ENCODE measurements at places on chromosomes 16 and 17.

DNA sequence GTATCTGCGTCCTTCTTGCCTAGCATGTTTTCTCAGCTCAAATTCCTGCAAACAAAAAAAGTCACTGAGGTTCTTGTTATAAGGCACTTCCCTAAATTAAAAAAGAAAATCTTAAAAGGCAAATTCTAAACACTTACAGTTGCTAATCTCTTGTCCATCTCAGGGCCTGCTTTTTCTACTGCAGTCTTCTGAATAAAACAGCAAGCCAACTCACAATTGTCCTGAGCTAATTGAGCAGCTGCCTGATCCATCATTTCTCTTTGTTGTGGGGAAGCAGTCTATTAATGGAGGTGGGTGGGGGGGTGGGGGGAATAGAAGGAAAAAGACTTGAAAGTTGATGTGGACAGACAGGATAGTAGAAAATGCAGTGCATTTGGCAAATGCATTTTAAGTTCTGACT is 27.0 kb downstream of the SETD6 start:
- DNase-seq = no peak

DNA sequence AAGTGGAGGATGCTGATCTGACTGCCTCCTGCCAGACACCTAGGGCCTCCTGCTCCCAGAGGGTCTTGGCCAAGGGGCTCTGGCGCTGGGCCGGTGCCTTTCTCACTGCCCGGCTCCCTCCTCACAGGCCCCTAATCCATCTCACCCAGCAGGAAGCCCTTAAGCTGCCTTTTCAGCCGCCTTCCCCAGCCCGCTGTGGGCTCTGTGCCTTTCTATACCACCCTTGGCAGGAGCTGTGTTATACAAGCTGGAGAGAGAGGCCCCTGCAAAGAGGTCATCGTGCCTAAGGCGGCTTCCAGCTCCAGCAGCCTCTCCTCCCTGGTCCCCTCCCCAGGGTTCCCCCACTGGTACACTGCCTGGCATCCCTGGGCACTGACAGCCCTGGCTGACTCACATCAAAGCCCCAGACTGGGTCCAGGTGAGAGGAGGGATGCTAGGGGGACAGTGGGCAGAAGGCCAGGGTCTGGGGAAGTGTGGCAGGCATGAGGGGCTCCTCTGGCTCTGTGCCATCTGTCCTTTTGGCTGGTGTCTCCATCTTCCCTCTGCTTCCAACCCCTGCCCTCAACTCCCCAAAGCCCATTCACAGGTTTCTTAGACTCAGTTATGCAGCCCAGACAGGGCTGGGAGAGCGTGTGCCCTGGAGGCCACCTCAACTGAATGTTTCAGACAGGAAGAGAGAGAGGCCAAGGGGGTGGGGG is 15.3 kb upstream of the FZD2 start:
- no peak for DNase-seq

DNA sequence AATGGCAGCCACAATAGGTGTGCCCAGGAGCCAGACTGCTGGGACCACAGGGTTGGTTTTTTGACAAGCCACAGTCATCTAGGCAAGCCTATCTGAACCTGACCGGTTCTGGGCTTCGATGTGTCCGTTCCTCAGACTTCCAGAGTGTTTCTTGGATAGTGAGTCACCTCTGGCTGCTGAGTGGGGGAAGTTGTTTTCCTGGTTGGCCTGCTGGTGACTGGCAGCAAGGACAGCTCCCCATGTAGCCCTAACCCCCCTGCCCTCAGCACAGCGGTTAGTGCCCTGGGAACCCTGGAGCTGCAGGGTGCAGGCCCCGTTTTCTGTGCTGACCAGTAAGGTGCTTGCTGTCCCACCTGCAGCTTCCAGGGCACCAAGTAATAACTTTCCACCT is 65.5 kb downstream of the PLD6 start:
- DNase-seq = no peak

GRCh38 chr17:4329838-4330237 is 36.6 kb downstream of the UBE2G1 start:
- DNase-seq = no peak

GRCh38 chr16:15518381-15519351 is 84.3 kb downstream of the BMERB1 start:
- DNase-seq = no peak

DNA sequence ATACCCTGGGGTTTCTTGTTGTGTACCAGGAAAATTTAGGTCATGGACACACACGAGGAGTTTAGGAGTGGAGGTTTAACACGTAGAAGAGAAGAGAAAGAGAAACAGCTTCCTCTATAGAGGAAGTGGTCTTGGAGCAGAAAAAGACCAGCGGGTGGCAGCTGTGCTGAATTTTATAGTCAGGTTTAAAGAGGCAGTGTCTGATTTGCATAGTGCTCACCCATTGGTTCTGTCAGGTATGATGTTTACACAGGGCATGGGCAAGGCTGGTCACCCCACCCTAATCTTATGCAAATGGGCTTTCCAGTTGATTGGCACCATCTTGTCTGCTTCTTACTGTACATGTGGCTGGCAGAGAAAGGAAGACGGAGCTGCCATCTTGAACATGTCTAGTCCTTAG is 309.0 kb downstream of the CDH13 start:
- DNase-seq = no peak

DNA sequence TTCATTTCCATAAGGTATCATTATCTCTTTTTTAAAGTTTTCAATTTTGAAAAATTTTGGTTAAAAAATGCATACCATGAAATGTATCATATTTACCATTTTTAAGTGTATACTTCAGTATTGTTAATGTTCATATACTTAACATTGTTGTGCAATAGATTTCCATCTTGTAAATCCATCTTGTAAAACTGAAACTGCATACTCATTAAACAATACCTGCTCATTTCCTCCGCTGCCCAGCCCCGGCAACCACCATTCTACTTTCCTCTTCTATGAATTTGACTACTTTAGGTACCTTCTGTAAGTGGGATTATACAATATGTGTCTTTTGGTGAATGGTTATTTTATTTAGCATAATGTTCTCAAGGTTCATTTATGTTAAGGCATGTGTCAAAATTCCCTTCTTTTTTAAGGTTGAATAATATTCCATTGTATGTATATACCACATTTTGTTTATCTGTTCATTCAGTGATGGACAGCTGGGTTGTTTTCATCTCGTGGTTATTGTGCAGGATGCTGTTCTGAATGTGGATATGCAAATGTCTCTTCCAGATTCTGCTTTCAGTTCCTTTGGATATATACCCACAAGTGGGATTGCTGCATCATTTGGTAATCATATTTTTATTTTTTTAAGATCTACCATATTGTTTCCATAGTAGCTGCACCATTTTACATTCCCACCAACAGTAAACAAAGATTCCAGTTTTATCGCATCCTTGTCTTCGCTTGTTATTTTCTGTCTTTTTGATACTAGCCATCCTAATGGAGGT is 6.7 kb downstream of the CCL2 start:
- no peak for DNase-seq

DNA sequence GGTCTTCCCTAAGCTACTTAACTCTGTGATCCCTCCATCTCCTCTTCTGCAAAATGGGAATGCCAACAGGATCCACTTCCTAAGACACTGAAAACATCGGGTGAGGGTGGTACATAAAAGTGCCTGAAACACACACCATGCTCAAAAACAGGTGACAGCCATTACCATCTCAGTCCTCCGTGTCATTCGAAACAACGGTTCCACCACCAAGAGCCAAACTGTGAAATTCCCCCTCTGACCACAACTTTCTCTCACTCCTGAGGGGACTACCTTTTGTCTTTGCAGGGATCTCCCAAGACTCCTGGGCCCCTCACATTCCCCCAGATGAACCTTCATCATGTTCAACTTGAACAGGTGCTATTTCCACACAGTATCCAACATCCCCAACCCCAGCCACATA is 37.0 kb downstream of the NUBP1 start:
- DNase-seq = no peak

GRCh38 chr17:74152591-74153455 is 50.7 kb upstream of the RPL38 start:
- DNase-seq = no peak

DNA sequence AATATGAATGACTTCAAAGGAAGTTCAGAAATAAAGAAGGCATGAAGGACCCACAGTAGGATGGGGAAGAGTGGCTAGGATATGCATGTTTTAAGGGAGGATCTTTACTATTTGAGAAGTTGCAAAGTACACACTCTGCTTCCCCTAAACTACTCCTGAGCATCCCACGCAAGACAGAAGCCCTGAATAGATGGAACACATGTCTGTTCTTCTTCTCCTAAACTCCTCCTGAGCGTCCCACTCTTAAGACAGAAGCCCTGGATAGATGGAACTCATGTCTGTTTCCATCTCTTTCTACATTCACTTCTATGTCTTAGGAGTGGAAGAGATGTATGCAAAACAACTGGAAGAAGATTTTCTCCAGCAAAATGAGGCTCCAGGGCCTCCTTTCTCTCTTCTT is 88.4 kb downstream of the VAT1L start:
- no peak for DNase-seq

DNA sequence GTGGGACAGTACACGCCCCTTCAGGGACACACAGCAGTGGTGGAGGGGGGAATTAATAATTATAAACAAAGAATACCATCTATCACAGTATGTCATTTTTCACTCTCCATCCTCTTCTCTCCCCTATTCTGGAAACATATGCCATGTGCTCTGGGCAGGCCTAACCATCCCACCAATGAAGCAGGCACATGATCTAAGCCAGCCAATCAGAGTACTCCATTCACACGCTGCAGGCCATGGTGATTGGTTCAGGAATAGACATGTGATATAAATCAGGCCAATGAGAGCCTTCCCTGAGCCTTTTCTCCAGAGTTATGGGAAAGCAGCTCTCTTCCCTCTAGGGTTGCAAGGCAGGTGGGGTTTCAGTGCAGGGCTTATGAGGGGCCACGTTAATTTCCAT is 36.5 kb downstream of the GSG1L start:
- no peak for DNase-seq

- peak; percentile 22 for DNase-seq
Observed at GRCh38 chr17:69607162-69607834, 192.8 kb downstream of the MAP2K6 start.

DNA sequence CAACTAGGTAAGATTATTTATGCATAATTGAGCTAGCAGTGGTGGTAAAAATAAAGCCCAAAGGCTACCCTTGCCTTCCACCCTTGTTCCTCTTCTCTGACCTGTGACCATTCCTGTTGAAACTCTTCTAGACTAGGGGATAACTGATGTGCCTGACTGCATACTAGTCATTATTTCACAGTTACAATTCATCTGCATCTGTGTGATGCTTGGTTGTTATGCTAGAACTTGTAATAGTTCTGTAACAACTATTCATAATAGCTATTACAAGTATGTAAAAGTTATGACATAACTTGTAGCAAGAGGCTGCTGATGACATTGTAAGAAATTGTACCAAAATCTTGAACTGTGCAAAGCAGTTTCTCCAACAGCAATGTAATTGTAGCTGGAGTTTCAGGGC is 2.4 kb upstream of the VAC14 start:
- DNase-seq = no peak

GRCh38 chr17:82435103-82435502 is 15.4 kb downstream of the CYBC1 start:
- DNase-seq = no peak

DNA sequence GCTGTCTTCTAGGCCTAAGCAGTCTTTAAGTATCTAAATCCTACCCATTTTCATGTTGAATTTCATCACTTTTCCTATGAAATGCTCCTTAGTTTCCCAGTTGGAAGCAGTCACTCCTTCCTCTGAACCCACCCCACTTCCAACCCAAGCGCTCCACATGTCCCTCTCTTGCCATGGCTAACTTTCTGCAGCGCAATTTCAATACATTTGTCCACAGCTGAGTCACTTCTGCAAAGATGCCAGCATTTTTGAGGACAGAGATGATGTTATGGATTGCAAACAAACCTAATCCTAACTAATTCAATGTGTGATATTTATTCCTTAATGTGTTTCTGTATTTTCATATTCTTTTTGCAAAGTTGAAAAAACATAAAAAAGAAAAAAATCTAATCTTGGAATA is 71.7 kb downstream of the HLF start:
- DNase-seq = no peak

DNA sequence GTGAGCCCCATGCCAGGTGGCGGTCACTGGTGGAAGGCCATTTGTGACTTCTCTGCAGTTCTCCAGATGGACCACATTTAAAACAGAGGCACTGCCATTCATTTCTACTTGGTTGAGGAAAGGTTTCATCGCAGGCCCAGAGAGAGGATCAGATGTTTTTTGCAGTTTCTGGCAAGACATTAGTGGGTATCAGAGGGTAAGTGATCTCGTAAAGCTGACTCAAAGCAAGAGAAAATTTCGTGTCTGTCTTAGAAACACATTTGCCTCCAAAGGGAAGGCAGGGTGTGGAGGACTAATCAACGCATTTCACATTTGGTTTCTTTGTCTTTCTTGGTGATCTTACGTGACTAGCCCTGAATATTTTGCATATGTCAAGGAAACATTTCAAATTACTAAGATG is 81.8 kb downstream of the PRKCB start:
- no peak for DNase-seq

DNA sequence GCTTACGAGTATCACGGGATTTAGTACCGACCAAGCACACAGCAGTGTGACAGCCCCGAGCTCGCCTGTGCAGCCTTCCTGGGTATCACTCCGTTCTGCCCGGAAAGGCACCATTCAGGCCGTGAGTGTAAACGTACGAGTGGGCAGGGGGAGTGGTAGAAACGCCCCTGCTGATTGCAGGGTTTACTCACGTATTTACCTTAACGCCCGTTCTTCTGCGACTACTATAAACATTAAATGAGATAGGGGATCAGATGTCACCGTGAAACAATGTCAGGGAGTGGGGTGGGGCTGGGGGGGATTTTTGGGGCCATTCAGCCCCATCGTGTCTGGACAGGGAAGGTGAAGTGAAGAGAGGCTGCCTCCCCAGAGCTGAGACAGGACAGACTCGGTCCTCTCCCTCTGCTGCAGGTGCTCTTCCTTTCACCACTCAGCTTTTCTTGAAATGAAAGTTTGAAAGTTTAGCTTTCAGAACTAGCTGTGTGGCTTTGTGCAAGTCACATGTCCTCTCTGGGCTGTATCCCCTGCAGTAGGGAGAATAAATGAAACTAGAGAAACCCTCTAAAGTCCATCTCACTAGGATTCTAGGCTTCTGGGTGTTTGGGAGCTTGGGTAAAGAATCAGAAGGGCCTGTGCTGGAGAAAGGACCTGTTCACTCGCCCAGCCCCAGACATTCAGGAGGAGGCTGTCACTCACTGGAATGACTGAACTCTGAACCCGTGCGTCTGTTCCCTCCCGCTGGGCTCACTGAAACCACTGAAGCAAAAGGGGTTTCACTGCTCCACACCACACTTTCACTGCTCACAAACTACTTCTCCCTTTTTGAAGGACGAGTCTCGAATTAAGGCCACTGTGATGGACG is 66.7 kb downstream of the RPA1 start:
- no peak for DNase-seq

GRCh38 chr17:73013301-73013700 is 79.2 kb downstream of the SLC39A11 start:
- DNase-seq = no peak

- DNase-seq = no peak
Observed at GRCh38 chr17:4229627-4230541, 33.9 kb downstream of the ANKFY1 start.

- DNase-seq = no peak
Observed at GRCh38 chr17:11935734-11936406, 61.4 kb downstream of the ZNF18 start.

All from natural killer cell (primary cell).